ENCODE measurements at places on chromosomes 11 and 22.
A peak's percentile ranks its signal among the peaks of the same experiment; 100 is the strongest.

- DNase-seq = no peak
Measured at GRCh38 chr11:65183201-65183891, 1.6 kb downstream of the CAPN1 start.

- DNase-seq = no peak
Measured at GRCh38 chr11:132579634-132580327, 952.5 kb downstream of the OPCML start.

- peak; percentile 80 for DNase-seq
Measured at GRCh38 chr11:100687054-100687629, at the start of gene ARHGAP42. Gene ARHGAP42 (plus strand): TSS chr11:100687288. CDS start chr11:100687679, 391 bp downstream.

DNA sequence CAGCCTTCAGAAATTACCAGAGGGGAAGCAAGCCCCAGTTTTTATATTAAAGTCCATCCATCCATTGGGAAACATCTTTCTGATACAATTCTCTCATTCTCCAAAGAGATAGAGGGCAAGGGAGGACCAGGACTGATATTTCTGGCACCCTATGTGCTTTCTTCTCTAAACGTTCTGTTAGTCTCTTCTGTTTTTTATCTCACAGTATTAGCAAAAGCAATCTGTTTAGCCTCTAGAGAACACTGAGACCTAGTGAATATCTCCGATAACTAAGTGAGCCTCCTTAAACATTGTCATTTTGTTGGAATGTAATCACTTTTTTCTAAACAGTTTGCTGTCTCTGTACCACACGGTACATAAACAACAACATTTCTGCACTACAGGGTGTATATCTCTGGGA is 464.6 kb downstream of the JRKL start:
- no peak for DNase-seq

GRCh38 chr22:31627223-31627731 is 34.7 kb downstream of the PISD start:
- DNase-seq = no peak

All from coronary artery (tissue), 2 donors.